ENCODE measurements at places on chromosomes 2 and 18. TPM values are rescaled to one million over a fixed set of nuclear protein-coding genes. Genes with fewer than 3 reads are reported as not detected.

ME2 gene
- 44.0 TPM for total RNA-seq

- DNase-seq = peak; percentile 3
Observed at GRCh38 chr18:72161691-72162090, 382.5 kb downstream of the CBLN2 start.

GRCh38 chr18:3616744-3617143 is 166.8 kb downstream of the TGIF1 start:
- no peak for DNase-seq

- DNase-seq = peak; percentile 14
Observed at GRCh38 chr2:166671801-166672200, 177.8 kb upstream of the SCN7A start.

DNA sequence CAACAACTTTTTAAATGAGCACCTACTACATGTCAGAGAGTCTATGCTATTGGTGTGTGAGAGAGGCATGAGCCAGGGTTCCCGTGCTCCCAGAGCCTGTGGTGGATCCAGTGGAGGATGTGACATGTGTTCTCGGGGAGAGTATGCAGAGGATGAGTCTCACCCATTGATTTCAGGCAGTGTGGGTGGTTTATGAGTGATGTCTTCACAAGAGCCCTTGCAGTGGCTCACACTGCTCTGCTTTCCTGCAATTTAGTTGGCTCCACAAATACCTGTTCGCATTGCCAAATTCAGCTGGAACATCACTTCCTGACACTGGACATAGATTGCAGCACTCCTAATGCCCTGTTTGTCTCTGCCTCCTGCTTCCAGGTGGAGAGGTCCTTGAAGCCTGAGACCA is 243.6 kb upstream of the CXCR4 start:
- DNase-seq = no peak

DNA sequence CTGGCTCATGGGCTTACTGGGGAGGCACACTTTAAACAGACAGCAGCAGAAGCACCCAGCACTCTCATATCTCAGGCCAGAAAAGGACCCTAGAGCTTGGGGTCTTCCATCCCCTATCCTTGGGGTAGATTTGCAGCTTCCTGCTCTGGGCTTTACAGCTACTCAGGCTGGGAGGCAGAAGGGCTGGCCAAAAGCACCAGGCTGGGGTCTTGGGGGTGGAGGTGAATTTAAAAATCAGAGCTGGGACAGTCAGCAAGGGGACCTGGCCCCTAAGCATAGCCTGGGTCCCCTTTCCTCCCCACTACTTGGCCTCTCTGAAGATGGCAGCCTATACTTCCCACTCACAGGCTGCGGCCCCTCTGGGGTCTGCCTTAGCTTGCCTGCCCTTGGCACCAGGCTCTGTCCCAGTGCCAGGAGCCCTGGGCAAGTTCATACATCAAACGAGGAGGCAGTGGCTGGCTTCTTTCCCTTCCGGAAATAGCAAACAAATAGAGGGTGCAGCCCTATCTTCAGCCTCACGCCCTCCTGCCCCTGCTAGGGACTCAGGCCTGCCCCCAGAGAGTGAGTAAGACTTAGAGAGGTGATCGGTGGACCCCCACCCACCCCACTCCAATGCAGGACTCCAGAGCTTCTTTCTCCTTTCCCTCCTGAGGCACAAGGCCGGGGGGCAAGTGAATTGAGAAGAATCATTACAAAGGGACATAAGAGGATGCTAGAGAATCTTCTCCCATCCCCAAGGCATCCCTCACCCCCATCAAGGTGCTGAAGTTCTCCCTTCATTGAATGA is 26.0 kb upstream of the TNS1 start:
- no peak for DNase-seq

DNA sequence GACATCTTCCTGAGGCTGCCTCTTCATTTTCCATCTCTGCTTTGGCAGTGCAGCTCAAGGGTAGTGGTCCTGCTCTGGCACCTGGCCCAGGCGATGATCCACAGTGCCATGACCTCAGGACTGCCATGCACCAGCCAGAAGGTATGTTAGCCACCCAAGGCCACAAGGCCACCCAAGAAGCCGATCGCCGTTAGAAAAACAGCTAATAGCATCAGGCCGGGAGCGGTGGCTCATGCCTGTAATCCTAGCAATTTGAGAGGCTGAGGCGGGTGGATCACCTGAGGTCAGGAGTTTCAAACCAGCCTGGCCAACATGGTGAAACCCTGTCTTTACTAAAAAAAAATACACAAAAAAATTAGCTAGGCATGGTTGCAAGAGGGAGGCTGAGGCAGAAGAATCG is 28.4 kb upstream of the UGGT1 start:
- no peak for DNase-seq

DNA sequence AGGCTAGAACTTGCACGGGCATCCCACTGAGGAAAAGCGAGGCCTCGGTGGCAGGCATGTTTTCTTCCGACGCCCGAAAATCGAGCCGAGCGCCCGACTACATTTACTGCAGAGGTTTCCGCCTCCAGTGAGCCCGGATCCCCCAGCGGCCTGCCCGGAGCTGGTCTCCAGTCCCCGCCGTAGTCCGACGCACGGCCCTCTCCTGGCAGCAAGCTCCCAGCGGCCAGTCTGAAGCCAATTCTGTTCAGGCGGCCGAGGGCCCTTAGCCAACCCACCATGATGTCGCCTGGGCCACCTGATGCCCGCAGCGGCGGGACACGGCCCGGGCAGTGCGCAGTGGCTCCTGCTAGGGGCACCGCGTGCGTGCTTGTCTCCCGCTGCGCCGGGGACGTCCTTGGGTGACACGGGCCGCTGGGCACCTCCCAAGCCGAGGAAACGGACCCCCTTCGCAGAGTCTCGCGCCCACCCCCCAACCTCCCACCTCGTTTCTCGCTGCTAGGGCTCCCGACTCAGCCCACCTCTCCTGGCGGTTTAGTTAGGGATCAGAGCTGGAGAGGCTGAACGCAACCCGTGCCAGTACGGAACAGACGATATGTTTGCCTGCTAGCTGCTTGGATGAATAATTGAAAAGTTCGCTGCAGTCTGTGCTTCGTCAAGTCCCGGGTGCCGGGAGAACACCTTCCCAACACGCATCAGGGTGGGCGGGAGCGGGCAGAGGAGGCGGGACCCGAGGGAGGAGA is 5.3 kb downstream of the ONECUT2 start:
- DNase-seq = no peak

ATP9B gene
- 12.6 TPM for total RNA-seq

DNA sequence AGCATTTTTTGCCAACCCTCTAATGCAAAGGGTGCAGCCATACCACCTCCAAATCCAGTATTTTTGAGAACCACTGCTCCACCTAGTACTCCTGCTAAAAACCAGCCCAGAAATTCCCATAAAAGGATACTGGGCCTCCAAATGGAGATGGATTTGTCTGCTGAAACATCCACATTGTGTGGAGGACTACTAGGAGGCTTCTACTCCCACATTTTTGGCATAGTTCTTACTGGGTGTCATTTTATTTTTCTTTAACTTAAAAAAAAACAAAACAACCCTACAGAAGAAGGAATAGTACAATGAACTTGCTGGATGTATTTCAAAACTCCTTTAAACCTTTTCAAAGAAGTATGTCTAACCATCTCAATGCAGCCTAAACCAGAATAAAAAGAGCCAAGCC is 219.2 kb downstream of the SRBD1 start:
- DNase-seq = peak; percentile 33

HYCC2 gene
- total RNA-seq = 21.8 TPM

GRCh38 chr18:78006006-78006773 is 756.5 kb downstream of the GALR1 start:
- no peak for DNase-seq

DNA sequence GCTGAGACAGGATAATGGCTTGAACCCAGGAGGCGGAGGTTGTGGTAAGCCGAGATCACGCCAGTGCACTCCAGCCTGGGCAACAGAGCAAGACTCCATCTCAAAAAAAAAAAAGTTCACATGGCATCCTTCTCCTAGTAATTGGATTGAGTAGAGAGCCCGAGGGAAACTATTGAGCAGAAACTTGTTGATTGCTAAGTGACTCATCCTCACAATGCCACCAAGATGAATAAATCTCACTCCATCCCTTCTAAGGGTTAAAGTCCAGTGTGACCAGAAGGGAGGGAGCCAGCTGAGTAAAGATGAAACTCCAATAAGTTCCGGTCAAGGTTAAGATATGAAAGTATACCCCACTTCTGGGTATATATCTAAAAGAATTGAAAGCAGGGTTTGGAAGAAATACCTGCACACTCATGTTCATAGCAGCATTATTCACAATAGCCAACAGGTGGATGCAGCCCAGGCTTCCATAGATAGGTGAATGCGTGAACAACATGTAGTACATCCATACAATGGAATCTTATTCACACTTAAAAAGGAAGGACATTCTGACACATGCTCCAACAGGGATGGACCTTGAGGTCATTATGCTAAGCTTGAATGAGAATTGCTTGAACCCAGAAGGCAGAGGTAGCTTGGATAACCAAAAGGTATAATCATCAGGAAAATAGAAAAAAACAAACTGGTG is 13.0 kb upstream of the FHL2 start:
- DNase-seq = no peak

DNA sequence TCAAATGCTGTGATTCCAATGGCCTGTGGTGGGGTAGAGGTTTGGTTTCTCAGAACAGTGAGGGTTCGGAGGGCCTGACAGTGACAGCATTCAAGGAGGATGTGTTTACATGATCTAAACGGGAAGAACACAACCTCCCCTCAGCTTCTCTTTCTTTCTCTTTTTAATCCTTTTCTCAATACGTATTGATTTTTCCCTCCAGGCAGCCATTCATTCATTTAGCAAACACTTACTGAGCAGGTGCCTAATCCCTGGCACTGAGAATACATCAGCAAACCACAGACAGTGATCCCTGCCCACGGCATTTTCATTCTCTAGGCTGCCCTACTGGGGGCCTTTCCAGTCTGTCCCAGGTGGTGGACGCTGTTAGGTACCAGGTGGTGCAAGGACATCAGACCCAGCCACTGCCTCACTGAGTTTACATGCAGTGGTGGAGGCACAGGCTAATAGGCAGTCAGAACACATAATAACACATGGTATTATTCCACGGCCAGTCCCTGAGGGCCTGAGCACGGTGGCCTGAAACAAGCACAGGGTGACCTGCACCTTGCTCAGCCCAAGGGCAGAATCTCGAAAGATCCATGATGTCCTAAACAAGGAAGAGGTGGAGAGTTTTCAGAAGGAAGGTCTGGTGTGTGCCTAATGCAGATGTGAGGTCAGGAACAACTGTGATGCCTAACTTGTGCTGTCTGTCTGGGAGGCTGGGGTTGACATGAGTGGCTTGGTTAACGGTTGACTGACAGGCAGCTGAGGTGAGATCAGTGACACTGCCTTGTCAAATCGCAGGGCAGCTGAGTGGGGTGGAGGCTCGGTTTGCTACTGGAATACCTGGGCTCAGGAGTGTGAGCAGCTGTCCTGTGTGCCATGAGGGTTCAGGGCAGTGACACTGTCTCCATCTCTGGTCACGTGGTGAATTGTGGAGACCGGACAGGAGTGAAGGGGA is 785.5 kb upstream of the HS6ST1 start:
- DNase-seq = no peak

TRIM43 gene
- total RNA-seq = not detected

DNA sequence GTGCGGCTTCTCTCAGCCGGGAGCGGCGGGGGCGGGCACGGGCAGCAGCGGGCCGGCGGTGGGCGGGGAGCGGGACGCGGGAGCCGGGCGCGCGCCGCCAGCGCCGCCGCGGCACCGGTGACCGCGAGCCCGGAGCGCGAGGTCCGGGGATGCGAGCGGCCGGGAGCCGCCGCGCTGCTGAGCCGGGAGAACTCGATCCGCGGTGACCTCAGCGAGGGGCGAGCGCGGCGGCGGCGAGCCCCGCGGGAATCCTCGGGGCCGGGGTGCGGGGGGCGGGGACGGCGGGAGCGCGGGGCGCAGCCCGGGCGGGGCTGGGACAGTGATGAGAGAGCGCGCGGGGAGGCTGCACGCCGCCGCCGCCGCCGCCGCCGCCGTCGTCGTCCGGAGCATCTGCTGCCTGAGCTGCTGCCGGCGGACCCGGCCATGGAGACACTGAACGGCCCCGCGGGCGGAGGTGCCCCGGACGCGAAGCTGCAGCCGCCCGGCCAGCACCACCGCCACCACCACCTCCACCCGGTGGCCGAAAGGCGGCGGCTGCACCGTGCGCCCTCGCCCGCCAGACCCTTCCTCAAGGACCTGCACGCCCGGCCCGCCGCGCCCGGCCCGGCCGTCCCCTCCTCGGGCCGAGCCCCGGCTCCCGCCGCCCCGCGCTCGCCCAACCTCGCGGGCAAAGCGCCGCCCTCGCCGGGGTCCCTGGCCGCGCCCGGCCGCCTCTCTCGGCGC is at the start of gene MTCL1:
MTCL1 (plus strand) TSS at position 319 of the 723 bp plus-strand sequence; CDS start at position 424, 105 bp downstream.
- DNase-seq = peak; percentile 19

GRCh38 chr2:236688157-236688556 is 118.5 kb downstream of the ACKR3 start:
- no peak for DNase-seq

AP1S3 gene
- 14.3 TPM for total RNA-seq

DNA sequence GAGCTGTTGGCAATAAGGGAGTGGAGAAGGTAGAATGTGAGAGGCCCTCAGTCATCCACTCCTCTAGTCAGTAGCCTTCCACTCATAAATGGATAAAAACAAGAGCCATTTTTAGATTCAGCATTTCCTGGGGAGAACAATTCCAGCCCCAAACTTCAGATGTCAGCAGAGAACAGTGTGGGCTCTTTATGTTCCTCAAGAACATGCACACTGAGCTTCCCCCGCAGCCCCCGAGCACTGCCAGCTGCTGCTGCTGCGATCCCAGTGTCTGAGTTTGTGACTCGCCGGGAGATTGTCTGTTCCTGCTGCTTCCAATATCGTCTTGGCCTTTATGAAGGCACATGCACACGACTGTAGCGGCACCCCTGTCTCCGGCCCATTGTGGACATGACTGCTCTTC is 143.7 kb upstream of the CTNNA2 start:
- DNase-seq = no peak

- DNase-seq = no peak
Observed at GRCh38 chr2:45836316-45836715, 184.8 kb downstream of the PRKCE start.

TNFRSF11A gene
- total RNA-seq = 0.75 TPM

GRCh38 chr2:102028470-102028869 is 36.7 kb downstream of the IL1R2 start:
- DNase-seq = no peak

GRCh38 chr2:99626158-99626557 is 136.3 kb upstream of the REV1 start:
- no peak for DNase-seq

CYP26B1 gene
- total RNA-seq = 0.77 TPM

GRCh38 chr2:146506851-146507250 is 1338.0 kb upstream of the ACVR2A start:
- DNase-seq = no peak

DNA sequence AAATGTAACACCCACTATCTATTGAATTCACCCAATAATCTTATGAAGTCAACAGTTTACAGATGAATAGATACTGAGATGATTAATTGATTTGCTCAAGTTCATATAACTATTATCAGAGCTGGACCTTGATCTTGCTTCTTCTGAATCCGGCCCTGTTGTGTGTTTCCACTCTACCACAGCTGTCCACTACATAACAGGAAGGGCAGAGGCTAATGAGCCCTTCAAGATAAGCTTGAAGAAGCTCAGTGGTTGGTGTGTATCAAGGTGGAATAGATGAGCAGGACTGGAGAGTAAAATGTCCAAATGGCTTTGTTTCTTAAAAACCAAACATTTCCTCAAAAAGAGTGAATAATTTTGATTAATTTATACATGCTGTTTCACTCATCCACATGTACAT is 56.4 kb upstream of the ITGB6 start:
- DNase-seq = no peak

GRCh38 chr2:135162786-135163185 is 110.7 kb downstream of the RAB3GAP1 start:
- DNase-seq = no peak
